Brain microvascular endothelial cell (primary cell): ENCODE measurements at places on chromosomes 1 and 21.
A peak's percentile ranks its signal among the peaks of the same experiment; 100 is the strongest.

- peak; percentile 41 for DNase-seq
These were observed 51.0 kb downstream of the CASQ2 start for GRCh38 chr1:115717541-115717940.

DNA sequence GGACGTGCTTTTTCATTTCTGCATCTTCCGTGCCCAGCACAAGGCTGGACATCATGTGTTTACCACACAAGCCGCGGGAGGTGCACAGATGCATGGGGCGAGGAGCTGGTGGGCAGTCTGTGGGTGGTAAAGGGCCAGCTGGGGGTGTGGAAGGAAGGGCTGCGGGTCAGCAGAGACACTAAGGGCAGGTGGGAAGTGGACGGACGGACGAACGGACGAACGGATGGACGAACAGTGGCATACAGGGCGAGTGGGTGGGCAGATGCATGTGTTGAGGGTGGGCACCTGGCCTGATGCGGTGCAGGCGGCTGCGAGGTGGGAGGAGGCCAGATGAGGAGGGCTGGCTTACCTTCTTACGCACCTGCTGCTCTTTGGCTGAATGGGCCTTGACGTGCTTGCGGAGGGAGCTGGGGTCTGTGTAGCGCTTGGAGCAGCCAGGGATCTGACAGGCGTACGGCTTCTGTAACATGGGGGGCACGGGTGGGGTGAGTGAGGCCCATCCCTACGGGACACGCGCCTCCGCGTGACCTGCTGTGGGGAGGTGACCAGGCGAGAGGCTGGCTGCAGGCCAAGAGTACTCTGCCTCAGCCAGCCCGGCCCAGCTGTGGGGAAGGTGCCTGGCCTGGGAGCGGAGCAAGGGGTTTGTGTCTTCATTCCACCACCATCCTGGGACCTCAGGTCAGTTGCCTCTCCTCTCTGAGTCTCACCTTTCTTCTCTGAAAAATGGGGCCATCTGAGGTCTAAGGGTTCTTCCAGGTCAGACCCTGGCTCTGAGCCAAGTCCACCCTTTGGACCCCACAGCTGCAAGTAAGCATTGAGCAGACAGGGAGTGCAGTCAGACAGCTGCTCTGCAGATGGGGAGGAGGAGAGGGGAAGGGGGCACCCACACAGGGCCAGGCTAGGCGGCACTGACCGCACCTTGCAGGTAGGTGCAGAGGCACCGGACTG lies 65.5 kb downstream of the DMRTB1 start:
- DNase-seq = no peak

GRCh38 chr1:95023399-95024043 lies 49.2 kb downstream of the ALG14 start:
- DNase-seq = peak; percentile 67

- DNase-seq = no peak
These were observed at the start of gene MYBPH for GRCh38 chr1:203175237-203175826. Gene MYBPH (minus strand): TSS chr1:203175826. CDS start chr1:203175755, 71 bp downstream.

DNA sequence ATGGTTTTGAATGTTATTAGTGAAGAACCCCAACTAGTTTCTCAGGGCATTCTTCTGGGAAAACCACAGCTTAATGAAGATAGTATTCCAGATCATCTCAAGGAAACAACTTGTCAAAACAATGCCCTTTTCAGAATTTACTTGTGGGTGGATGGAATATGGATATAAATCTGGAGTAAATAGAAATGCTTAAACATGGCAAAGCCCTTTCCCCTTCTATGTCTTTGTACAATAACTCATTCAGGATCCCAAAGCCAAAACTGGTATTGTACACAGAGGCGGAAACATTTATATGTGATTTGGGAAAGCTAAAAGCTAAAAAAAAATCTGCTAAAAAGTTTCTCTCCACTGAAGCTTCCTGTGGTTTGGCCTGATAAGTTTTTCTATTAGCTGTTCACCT lies 55.5 kb upstream of the RGS5 start:
- no peak for DNase-seq

- no peak for DNase-seq
These were observed 37.5 kb downstream of the S100B start for GRCh38 chr21:46567348-46567747.

DNA sequence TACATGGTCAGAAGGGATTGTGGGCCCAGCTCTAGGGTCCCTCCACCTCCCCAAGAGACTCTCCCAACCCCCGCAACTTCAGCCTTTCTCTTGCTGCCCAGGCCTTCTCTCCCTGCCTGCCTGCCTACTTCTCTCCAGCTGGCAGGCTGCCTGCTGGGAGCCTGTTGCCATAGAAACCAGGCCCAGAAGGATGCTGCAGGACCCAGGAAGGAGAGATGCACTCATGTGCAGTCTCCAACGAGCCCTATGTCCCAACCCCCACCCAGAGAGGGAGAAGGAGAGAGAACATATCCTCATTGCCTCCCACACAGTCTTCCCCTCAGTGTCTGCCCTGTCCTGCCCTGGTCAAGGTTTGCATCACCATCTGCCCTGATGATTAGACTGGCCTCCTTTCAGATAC lies 10.8 kb upstream of the SMIM12 start:
- DNase-seq = no peak

GRCh38 chr21:16913010-16913409 lies 599.8 kb upstream of the CXADR start:
- no peak for DNase-seq

- DNase-seq = no peak
These were observed 79.3 kb upstream of the WARS2 start for GRCh38 chr1:119219711-119220110.

GRCh38 chr1:109819906-109820305 lies 56.2 kb upstream of the EPS8L3 start:
- DNase-seq = no peak

- DNase-seq = no peak
These were observed 73.7 kb downstream of the S1PR1 start for GRCh38 chr1:101310506-101310905.

GRCh38 chr1:121458291-121459048 lies 273.7 kb downstream of the SRGAP2C start:
- no peak for DNase-seq

GRCh38 chr1:160800142-160800541 lies 4.2 kb downstream of the LY9 start:
- no peak for DNase-seq

DNA sequence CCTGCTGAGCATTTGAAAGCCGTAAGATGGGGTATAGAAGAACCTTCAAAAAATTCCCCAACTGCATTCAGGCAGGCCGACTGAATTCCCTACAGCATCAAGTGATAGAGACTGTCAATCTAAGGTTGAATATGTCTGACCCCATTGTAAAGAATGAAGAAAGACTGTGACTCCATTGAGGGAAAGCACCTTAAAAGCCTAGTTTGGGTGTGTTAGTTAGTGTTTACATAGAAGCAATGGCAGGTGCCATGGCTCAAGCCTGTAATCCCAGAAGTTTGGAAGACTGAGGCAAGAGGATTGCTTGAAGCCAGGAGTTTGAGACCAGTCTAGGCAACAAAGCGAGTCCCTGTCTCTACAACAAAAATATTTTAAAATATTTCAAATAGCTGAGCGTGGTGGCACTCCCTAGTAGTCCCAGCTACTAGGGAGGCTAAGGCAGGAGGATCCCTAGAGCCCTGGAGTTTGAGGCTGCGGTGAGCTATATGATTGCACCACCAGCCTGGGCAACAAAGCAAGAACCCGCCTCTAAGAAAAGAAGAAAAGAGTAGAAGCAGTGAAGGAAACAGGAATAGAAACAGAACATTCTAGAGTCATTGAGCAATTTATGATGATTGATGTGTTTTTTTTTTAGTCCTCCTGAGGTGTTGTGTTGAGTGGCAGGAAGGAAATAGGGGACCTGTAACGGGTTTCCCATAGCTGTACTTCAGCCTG lies 15.4 kb downstream of the POLR3GL start:
- DNase-seq = no peak

DNA sequence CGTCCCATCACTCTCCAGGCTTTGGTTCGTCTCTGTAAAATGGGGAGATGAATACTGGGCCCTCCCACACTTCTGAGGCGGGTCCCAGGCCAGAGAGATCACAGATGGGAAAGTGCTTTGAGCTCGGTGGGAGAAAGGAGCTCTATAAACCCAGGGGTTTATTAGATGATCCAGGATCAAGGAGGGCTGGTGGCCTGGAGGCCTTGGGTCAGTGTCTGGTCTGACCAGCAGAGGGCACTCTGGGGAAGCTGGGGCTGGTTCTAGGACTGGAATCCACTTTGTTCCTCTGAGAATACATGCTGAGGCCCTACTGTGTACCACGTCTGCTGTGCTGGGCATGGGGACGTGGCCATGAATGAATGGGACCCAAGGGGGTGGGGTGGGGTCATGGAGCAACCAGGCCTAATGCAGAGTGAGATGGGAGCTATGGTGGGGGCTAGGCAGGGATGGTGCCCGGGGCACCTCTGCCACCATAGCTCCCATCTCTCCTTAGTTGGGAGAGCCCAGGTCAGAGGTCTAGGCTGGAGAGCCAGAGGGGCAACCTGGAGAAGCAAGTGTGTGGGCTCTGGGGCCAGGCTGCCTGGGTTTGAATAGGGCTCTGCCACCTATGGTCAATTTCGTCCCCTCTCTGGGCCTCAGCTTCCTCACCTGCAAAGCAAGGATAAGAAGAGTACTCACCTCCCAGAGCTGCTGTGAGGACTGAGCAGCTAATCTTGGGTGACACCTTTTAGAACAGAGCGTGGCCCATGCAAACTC lies 9.0 kb upstream of the FAM131C start:
- peak; percentile 53 for DNase-seq

DNA sequence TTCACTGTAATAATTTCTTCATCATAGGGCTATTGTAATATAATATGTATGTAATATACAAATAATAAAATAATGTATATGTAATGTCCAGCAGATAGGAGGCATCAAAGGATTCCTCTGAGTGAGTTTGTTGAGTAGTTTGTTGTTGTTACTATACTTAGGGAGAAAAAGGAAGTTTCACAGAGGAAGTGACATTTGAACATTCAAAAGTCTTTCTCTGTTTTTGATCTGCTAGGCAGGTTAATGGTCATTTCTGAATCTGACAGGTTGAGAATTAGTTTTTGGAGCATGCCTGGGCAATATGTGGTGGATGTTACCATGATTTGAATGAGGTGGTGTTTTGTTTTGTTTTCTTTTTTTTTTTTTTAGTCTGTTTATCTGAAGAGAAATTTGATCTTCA lies 102.1 kb downstream of the NRDC start:
- DNase-seq = no peak

GRCh38 chr1:54070171-54070837 lies 16.9 kb downstream of the TCEANC2 start:
- no peak for DNase-seq

- no peak for DNase-seq
These were observed 688.6 kb upstream of the ADGRL4 start for GRCh38 chr1:79695138-79695537.

GRCh38 chr1:46277658-46278373 lies 25.6 kb downstream of the LRRC41 start:
- no peak for DNase-seq

GRCh38 chr21:45963232-45963570 lies 18.4 kb upstream of the COL6A1 start:
- no peak for DNase-seq

DNA sequence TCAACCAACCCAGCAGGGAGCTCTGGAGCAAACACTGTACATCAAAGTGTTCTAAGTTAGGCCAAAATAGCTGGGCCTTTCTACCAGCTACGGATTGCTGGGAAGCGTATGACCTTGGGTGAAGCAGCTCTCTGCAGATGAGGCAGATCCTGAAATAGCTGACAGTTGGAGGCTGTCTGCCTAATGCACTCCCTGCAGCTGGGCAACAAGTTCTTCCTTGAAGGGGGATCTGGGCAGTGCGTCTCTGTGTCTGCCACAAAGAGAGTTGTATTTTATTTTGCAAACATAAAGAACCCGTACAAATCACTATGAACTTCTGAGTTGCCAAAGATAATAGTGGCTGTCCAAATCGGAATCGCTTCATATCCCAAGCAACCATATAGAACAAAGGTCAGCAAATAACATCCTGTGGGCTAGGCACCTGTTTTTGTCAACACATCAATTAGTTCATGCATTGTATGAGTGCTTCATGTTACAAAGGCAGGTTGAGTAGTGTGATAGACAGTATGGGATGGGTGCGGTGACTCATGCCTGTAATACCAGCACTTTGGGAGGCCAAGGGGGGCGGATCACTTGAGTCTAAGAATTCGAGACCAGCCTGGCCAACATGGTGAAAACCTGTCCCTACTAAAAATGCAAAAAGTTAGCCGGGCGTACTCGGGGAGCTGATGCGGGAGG lies 29.1 kb upstream of the KLF17 start:
- DNase-seq = peak; percentile 31

DNA sequence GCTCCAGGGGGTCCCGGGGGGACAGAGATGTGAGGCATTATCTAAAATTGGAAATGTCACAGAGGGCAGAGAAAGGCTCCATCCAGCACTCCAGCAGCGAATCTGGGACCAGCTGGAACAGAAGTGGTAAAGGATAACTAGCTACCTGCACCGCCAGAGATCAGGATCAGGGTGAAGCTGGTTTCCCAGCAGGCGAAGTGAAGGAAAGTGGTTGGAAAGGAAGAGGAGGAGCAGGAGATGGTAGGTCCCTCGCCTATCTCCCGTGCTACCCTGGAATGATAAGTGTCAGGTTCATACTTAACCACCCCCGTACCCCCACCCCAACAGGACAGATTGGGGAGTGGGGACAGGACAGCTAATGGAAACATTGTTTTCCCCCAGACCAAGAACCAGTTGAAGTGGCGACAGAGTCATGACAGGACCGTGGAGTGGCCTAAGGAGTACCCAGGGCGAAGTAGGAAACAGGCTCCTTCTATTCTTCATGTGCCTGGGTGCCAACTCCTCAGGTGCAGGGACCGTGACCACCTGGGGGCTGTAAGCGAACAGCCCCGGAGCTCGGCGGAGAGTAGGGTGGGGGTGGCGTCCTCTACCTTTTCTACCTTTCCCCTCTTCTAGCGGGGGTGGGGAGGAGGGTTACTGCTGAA lies 717 bp downstream of the B4GALT3 start:
- DNase-seq = no peak

- DNase-seq = no peak
These were observed 320.3 kb upstream of the C1orf174 start for GRCh38 chr1:4220362-4220761.

DNA sequence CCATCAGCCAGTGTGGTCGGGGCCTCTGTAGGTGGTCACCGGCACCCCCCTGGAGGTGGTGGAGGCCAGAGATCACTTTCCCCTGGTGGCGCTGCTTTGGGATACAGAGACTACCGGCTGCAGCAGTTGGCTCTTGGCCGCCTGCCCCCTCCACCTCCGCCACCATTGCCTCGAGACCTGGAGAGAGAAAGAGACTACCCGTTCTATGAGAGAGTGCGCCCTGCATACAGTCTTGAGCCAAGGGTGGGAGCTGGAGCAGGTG lies 961 bp downstream of the RBM15 start:
- DNase-seq = no peak

- no peak for DNase-seq
These were observed 75.1 kb downstream of the PGM1 start for GRCh38 chr1:63668298-63668697.

DNA sequence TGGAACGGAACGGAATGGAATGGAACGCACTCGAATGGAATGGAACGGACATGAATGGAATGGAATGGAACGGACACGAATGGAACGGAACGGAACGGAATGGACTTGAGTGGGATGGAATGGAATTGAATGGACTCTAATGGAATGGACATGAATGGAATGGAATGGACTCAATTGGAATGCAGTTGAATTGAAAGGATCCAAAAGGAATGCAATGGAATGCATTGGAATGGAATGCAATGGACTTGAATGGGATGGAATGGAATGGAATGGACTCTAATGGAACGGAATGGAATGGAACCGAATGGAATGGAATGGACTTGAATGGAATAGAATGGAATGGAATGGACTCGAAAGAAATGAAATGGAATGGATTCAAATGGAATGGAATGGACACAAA lies 102.4 kb upstream of the OR4F16 start:
- DNase-seq = no peak

- peak; percentile 18 for DNase-seq
These were observed 6.3 kb upstream of the KYAT3 start for GRCh38 chr1:88998716-88999115.
